ENCODE measurements at places on chromosomes 13 and 19.

GRCh38 chr19:2517881-2518601, 42.1 kb downstream of the GADD45B start:
- no peak for DNase-seq

DNA sequence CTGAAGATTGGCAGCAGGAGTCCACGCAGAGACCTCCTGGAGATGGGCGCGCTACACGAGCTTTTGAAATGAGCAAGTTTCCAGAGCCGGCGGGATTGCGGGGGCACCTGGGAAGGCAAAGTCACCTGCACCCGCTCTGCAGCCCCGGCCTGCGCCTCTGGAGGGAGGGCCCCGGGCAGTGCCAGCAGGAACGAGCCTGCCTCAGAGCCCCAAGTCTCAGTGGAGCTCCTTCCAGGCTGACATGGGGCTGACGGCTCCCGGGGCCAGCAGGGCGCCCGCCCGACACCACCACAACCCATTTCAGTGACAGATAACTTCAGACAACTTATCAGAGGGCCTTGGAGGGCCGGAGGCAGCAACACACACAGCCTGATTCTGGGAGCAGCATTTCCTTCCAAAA, 45.0 kb downstream of the RASA3 start:
- no peak for DNase-seq

GRCh38 chr13:26280295-26280694, 26.4 kb downstream of the CDK8 start:
- DNase-seq = peak; percentile 88

DNA sequence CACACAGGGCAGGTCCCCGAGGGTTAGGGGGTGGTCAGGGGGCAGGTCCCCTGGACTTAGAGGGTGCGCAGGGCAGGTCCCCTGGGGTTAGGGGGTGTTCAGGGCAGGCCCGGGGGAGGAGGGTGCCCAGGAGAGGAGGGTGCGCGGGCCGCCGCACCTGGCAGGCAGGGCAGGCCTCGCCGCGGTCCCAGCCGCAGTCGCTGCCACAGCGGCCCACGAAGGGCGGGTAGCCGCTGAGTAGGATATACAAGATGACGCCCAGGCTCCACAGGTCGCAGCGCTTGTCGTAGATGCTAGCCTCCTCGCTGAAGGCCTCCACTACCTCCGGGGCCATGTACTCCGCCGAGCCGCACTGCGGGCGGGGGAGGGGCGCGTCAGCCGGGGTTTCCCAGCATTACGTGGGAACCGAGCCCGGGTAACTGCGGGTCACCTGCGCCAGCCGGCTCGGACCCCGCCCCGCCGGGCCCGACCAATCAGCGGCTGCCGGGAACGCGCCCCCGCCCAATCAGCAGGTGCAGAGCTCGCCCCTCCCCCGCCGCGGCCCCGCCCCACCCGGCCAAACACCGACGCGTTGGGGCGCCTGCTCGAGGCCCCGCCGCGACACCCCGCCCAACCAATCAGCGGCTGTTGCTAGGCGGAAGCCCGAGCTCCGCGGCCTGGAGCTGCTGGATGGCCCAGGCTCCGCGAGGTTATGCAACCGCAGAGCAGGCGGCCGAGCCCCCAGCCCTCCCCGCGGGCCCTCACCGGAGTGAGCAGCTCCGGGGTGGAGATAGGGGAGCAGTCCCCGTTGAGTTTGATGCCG, 9.2 kb downstream of the MKNK2 start:
- DNase-seq = peak; percentile 96

DNA sequence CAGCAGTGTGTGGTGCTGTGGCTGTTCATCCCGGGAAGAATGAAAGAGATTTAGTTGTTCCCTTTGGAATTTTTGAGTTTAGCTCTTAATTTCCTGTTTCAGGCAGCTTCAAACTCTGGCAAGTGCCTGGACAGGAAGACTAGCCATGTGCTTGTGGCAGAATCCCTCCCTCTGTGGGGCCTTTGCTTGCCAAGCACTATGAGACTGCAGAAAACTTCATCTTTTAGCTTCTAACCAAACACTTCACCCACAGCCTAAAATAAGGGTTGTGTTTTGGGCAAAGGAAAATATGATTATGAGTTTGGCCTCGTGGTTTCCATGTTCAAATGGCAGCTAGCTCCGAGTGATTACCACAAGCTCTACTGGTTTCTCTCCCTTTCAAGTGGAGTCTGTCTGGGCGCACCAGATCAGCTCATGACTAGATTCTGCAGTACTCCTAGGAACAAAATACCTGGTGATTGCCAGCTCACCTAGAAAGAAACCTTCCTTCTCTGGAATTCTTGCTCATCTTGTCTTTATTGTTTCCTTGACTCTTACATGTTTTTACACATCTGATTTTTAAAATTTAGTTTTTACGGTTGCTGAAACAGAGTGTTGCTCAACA, 707.5 kb downstream of the SLITRK6 start:
- no peak for DNase-seq

GRCh38 chr13:91351980-91352379, 4.5 kb downstream of the MIR17HG start:
- DNase-seq = no peak

DNA sequence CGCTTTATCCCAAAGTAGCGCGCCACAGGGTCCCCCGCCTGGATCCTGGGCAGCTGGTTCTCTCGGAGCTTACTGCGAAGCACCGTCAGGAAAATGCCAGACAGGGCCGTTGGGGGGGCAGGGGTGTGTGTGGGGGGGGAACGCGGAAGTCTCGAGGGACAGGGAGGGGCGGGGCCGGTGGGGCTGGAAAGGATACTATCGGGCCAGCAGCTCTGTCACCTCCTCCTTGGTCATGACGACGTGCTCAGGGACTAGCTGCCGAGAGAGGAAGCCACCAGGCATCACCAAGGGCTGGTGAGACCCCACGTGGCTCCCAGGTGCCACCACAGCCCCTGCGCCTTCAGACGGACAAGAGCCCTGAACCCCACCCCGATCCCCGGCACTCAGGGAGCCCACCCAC, 5.3 kb downstream of the POLR2E start:
- DNase-seq = no peak

DNA sequence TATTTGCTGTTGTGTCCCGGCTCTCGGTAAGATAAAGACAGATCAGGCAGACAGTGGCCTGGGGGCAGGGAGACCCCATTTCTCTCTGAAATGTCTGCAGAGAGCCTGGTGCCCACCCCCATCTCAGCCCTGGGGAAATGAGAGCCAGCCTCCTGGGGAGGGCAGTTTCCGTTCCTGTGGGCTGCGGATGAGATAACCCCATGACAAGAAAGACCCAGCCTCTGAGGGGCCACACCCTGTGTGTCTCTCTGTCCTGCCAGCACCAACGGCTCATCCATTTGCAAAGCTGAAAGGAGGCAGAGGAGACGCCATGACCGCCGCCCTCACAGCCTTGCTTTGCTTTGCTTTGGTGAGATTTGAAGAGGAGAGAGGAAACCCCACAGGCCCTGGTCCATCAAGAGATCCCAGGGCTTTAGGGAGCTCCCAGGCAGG, 28.1 kb upstream of the KIR3DL3 start:
- no peak for DNase-seq

GRCh38 chr13:45732916-45733315, 30.8 kb downstream of the CBY2 start:
- DNase-seq = no peak

- peak; percentile 37 for DNase-seq
Observed at GRCh38 chr13:39036212-39036611, 1.7 kb downstream of the PROSER1 start.

DNA sequence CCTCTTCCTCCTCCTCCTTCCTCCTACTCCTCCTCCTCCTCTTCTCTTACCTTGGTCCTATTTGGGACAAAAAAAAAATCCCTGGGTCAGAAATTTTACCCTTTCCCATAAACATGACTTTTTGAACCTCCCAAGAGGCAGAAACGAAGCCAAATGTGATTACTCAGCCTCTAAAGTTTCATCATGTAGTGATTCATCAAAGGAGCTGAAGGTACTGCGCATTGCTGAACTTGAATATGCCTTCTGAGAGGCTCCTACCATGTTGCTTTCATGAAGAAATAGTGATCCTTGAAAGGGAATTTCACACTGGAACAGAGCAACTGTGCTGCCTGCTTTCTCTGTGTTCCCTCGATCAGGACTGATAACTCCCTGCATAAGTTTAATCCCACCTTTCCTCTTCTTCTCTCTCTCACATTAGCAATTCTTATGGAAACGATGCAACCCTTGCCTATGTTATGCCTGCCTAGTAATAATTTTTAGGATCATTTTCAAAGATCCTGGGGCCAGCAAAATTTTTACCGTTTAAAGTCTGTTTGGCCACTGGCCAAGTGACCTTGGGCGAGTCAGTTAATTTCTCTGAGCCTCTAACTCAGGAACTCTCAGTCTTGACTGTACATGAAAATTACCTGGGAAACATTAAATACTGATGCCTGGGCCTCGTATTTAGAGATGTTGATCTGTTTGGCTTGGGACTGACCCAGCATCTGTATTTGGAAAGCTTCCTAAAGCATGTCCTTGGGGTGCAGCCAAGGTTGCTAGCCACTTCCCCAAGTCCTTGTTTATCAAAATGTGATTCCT, 149.5 kb downstream of the DCT start:
- peak; percentile 88 for DNase-seq

DNA sequence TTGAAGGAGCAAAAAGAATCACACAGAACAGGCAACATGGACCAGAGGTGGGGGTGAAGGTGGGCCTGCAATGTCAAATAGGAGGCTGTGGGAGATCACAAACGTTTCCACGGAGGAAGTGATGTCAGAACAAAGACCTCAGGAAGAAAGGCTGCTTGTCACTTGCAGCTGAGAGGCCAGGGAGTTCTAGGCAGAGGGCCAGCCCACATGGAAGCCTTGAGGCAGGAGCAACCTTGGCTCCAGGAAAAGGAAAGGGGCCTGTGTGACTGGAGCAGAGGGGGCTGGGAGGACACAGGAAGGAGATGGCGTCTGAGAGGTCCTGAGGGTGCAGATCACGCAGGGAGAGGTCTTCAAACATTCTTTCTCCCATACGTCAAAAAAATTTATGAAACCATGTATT, 16.3 kb downstream of the ZNF160 start:
- no peak for DNase-seq

DNA sequence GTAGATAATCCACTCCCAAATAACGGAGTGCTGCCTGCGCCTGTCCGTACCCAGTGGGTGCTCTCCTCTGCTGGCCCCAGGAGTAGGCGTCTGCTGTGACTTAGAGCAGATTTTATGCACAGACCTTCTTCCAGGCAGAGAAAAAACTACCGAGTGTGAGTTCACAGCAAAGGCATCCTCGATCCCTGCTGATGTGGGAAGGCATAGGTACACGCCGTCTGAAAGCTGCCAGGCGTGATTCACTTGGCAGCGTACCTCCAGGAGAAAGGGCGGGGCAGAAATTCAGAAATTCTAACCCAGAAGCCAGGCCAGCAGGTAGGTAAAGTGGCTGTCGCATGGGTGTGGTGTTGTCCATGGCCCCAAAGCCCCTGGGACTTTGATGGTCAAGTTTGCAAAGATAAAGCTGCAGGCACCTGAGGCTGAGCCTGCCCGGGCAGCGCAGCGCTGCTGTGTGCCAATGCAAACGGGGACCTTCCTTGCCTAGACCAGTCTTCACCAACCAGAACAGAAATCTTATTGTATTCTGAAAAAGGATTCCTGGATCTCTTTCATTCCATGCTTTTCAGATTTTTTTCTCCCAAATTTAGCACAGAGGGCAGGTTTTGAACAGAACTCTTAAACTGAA, 36.3 kb downstream of the COL4A2 start:
- peak; percentile 95 for DNase-seq

- no peak for DNase-seq
Observed at GRCh38 chr13:113931841-113932459, 41.9 kb downstream of the C13orf46 start.

- no peak for DNase-seq
Observed at GRCh38 chr13:96491103-96491502, 401.2 kb downstream of the HS6ST3 start.

GRCh38 chr19:4134351-4134750, 10.4 kb upstream of the MAP2K2 start:
- DNase-seq = no peak

DNA sequence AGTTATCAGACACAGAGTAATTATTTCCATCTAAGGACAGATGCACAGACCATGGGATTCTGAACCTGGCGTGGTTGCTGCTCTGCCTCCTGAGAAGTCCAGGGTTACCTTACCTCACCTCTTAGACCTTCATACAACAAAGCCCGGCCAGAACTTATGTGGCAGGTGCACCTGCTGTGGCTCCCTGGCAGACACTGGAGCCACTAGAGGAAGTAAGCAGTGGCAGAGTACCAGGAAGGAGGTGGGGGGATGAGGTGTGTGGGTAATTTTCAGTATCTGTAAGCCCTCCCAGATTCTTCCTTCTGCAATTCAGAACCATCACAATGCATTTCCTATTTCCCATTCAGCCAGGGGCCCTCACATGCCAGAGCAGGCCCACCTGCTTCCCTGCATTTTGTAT, 106.1 kb upstream of the DOCK9 start:
- no peak for DNase-seq

GRCh38 chr19:478976-479375, 17.3 kb upstream of the MADCAM1 start:
- DNase-seq = no peak

DNA sequence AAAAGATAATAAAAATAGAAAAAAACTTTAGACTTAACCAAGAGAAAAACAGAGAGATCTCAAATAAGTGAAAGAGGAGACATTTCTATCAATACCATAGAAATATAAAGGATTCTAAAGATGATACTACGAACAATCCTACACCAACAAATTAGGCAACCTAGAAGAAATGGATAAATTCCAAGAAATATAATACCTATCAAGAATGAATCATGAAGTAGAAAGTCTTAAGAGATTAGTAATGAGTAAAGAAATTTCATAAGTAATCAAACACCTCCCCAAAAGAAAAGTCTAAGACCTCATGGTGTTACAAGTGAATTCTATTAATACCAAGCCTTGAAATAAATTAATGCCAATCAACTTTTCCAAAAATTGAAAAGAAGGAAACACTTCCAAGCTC, 1584.5 kb upstream of the MIR17HG start:
- peak; percentile 41 for DNase-seq

GRCh38 chr13:25131881-25132420, 36.0 kb downstream of the PABPC3 start:
- DNase-seq = no peak

- no peak for DNase-seq
Observed at GRCh38 chr13:24110011-24110410, 50.5 kb upstream of the SPATA13 start.

DNA sequence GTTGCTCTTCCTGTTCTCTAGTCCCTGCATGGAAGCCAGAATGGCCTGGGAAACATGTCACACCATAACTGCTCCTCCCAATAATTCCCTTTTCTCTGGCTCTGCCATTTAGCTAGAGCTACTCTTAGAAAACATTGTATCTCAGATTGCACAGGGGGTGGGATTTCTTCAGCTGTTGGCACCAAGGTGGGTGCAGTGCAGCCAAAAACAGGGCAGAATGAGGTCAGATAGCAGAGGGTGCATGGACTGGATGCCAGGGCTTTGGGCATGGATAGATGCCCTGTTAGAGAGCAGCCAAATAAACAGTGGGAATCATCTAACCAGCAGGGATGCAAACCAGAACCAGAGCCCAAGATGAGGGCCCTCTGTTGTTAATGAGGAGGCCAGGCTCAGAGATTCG, 4.9 kb upstream of the AMER2 start:
- no peak for DNase-seq

GRCh38 chr13:93086329-93086728, 140.3 kb upstream of the GPC6 start:
- DNase-seq = no peak

- no peak for DNase-seq
Observed at GRCh38 chr13:78686461-78686860, 27.5 kb upstream of the OBI1 start.
